Adrenal gland (tissue), 19 donors: ENCODE measurements at places on chromosomes 6 and 20. TPM values are rescaled to one million over a fixed set of nuclear protein-coding genes. Genes with fewer than 3 reads are reported as not detected.

- DNase-seq = no peak
These were observed 19.3 kb downstream of the HIVEP2 start for GRCh38 chr6:142925575-142926110.

The PARD6B gene
- total RNA-seq = 4.6 TPM

DNA sequence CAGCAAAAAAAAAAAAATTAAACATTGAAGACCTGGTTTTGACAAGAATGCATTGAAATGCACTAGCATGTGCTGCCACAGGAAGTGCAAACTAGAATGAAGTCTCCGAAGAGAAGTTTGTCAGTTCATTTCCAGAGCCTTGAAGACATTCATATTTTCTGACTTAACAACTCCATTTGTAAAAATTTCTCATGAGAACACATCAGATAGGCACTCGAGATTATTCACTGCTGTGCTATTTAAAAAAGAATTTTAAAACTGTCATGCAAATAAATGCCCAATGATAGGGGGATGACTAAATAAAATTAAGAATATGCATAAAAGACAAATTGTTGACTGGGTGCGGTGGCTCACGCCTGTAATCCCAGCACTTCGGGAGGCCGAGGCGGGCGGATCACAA lies 394.6 kb upstream of the JARID2 start:
- DNase-seq = no peak

The EBF4 gene
- 13.3 TPM for total RNA-seq

The DDR1 gene
- 239 TPM for total RNA-seq

- DNase-seq = no peak
These were observed 13.2 kb downstream of the SNHG17 start for GRCh38 chr20:38421915-38422314.

The THBD gene
- total RNA-seq = 39.6 TPM

DNA sequence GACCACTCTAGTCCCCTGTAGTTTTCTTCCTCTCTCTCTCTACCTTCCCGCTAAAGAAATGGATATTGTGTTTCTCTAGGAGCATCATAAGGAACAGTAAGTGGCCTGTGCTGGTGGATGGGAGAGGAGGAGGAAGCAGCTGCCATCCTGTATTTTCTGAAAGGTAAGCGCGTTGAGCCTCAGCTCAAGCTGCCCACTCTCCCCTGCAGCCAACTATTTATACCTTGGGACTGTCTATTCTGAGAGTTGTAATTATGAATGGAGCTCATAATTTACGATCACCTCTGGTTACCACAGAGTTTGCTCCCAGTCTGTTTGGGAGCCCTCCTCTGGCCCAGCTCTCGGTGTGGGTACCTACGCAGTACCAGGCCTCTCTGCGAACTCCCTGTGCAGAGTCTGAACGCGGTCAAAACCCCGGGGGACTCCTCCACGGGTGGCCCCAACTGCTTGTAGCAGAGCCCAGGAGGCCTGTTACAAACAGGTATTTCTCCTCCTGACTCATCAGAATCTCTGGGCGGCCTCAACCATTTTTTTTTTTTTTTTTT lies 285.4 kb downstream of the SMOC2 start:
- DNase-seq = no peak

DNA sequence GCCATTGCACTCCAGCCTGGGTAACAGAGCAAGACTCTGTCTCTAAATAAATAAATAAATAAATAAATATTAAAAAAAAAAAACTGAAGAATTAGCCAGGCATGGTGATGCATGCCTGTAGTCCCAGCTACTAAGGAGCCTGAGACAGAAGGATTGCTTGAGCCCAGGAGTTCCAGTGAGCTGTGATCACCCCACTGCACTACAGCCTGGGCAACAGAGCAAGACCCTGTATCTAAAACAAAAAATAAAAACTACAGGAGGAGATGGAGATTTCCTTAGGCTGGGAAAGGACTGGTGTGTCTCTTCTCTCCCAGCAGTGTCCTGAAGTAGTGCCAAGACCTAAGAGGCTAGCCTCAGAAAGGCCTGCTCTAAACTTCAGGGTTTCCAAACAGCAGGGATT lies 8.1 kb upstream of the GTF3C6 start:
- DNase-seq = no peak

DNA sequence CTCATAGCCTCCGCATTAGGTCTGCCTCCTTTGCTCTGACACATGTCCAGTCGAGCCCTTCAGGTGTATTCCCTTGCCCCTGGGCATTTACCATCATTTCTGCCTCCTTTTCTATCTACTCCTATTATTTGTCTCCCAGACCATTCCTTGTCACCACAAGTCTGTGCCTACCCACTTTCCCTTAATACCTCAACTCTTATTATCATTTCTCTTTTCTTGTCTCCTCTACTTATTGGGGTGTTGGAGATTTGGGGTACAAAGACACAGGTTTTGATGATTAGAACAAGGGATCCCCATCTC lies 1.4 kb downstream of the SYNGAP1 start:
- DNase-seq = no peak

GRCh38 chr20:46832555-46832954 lies 62.1 kb upstream of the EYA2 start:
- no peak for DNase-seq

DNA sequence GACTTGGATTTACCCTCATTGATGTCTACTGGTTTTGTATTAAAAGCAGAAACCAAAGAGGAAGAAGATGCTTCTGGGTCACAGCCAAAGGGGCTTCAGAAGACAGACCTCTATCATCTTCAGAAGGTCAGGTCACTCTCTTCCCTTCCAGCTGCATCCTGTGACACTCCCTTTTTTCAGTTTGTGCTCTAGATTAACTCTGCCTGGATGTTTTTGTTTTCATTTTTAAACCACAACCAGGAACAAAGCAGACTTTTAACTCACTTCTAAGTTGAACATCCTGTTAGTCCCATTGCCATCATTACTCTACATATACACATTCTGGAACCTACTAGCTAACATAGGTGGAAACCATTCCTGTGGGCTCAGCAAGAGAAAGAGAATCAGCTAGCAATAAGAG lies 45.2 kb downstream of the AKIRIN2 start:
- DNase-seq = no peak
